Islet precursor cell (in vitro differentiated cells): ENCODE measurements at places on chromosomes 7 and 10.

DNA sequence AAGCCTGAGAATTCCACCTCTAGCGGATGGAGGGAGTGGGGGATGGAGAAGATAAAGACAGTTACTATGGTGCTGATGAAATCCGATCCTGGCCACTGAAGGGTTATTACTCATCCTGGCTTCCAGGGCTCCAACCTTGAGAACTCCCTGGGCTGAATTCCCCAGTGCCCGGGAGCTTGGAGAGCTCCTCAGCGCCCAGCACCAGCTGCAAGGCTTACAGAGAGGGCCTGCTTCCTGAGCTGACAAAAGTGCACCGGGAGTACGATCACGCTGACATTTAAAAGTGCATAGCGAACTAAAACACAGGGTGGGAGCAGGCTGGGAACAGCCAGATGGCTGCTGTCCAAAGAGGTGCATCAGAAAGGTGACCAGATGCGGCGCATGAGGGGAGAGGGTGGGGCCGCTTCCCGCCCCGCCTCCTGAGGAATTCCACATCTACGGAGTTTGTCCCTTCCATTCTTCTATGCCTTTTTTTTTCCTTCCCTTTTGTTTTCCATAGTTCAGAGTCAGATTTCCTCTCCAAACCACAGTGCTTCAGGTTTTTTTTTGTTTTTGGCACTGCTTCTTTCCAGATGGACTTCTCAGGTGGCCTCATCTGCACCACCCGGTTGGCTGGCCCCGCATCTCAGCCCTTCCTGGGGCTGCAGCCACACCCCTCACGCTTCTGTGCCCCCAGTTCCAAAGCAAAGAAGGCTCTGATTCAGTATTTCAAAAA lies 62.4 kb upstream of the MKRN1 start:
- peak; percentile 96 for DNase-seq

DNA sequence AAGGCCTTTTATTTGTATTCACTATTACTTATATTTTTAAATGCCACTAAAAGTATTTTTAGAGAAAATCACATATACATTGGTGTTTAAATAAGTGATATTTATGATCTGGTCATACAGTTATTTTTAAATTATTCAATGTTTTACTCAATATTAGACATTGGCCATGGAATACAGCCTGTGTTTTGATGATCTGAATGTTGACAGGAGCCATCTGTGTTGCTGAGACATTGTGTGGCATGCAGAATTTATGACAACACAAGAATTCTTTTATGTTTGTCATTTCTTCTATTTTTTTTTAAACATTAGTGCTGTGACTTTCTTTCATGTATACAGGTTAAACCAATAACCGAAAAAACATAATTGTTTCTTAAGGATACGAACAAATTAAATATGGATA lies 156.2 kb downstream of the CCSER2 start:
- DNase-seq, result no peak

DNA sequence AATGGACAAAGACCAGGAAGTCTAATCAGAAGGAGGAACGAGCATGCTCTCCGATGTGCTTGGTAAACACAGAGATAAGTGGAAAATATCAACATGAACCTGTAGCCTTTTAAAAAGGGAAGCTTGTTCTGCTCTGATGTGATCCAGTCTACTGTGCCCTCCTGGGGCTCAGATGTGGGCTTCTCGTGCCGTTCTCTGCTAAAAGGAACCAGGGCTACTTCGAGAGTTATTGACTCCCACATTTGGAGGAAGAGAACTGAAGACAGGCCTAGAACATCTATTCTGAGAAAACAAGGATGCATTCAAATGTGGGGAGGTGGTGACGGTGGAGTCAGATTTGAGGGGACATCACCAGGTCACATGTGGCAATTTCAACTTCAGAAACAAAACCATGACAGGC lies 325.4 kb downstream of the GLRX3 start:
- no peak for DNase-seq

- no peak for DNase-seq
Observed at GRCh38 chr7:55360486-55360885, 4.7 kb upstream of the LANCL2 start.

- no peak for DNase-seq
Observed at GRCh38 chr7:103524042-103524907, 78.3 kb upstream of the SLC26A5 start.

GRCh38 chr7:12222889-12223579 lies 11.9 kb downstream of the TMEM106B start:
- no peak for DNase-seq

- peak; percentile 39 for DNase-seq
Observed at GRCh38 chr7:157944051-157944450, 607.2 kb downstream of the DNAJB6 start.

- DNase-seq, result peak; percentile 39
Observed at GRCh38 chr10:46518028-46518725, 38.3 kb downstream of the GPRIN2 start.

DNA sequence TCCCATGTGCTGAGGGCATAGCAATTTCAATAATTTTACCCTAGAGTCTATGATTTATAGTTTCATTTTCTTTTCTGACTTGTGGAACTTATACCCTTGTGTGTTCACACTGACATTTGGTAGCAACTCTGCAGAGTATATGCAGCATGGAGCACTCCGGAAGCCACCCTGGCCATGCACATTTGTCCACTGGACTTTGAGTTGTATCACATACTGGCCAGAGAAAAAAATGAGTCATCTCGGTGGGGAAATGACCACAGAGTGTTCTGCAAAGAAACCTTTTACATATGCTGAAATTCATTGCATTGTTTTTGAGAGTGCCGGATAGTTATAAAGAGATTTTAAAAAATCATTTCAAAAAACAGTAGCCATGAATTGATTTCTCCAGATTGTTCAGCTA lies 164.8 kb upstream of the COBL start:
- no peak for DNase-seq

- no peak for DNase-seq
Observed at GRCh38 chr10:19332304-19332703, 283.7 kb downstream of the MALRD1 start.

- peak; percentile 77 for DNase-seq
Observed at GRCh38 chr7:82443036-82443546, 486 bp downstream of the CACNA2D1 start.

DNA sequence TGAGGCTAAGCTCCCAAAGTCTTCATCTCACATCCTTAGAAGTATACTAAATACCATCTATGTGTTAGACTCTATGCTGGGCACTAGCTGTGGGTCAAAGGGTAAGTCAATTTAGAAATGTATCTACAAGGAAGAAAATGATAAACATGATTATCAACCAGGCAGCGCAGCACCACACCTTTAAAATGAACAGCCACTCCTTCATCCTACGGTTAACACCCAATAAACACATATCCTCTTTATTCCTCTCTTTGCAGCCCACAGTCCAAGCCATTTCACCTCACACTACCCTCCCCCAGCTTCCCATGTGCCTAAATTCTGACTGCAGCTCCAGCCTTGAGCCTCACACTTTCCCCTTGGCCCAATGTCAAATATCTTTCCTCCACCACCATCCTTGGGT lies 362.6 kb downstream of the FGFR2 start:
- DNase-seq, result no peak

- peak; percentile 44 for DNase-seq
Observed at GRCh38 chr10:123991611-123992570, 100.3 kb upstream of the CPXM2 start.

DNA sequence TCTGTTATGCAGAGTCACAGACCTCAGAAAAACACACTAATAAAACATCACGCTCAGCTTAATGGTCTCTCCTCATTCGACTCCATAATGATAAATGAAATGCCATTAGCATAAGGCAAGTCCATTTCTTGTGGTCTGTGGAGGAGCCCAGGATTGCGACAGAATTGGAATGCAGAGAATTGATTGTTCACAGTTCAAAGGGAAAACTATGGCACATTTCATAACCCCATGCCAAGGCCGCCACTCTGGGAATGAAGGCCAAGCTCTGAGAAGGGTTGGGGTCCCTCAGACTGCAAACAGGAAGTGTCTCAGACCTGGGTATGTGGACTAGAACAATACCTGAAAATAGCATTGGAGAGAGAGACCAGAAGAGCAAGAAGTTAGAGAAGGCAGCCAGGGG lies 398.9 kb downstream of the ADRA2A start:
- DNase-seq, result peak; percentile 57

- no peak for DNase-seq
Observed at GRCh38 chr7:142711196-142711595, 38.1 kb upstream of the PRSS1 start.

DNA sequence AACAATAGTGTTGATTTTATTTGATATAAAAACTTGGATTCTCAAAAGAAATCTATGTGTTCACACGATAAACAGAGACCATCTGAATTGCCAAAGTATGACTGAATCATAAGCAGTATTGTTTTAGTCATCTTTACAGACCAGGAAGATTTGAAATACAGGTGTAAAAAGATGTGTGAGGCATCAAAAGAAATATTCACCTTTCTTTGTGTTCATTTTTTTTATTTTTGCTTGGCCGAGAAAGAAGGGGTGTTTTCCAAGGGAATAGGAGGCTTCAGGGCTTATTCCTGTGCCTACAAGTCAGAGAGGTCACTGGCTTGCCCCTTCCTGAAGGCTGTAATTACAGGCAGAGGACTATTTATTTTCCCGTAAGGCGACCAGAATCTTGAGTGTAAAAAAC lies 37.3 kb downstream of the MET start:
- DNase-seq, result no peak

DNA sequence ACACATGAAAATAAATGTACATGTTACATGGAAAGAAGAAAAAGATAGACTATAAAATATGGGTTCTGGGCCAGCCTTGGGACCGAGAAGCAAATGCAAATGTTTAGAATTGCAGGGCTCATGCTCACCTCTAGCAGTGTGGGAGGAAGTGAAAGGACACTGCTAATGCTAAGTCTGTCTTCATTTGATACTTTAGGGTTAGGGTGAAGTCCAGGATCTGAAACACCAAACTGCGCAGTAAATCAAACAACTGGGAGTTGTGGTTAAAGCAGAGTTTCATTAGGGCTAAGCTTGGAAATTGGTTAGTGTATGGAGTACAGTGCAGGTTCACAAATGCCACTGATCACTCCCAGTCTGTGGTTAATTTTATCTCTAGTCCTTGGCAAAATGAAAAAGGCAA lies 73.2 kb upstream of the PDK4 start:
- no peak for DNase-seq

DNA sequence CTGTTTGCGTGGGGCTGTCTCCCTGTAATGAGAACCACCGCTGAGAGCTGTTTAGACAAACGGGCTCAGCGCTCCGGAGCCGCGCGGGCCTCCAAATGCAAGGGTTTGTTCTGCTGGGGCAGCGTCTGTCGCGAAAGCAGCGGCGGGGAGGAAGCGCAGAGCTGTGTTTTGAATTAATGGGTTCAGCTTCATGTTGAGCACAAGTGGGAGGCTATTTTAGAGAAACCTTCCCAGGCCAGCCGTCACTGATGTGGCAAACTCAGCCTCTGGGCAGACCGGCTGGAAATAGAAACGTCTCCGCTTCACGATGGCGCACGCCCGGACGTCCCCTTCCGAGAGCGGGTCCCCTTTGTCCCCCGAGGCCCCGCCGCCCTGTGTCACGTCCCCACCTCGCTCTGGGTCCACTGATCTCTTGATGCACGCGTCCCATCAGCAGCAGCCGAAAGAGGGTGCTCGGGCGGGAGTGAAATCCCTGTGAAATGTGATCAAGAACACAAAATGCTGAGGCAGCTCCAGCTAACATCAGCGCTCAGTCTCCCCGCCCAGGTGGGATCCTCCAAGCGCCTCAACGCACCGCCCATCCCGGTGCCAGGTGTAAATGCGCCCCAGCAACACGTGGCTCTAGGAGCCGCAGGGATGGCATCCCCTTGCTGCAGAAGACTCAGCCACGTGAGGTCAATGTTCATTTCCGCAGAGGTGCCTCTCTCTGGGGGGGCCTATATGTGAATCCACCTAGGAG lies 44.9 kb downstream of the BAMBI start:
- DNase-seq, result peak; percentile 83

- DNase-seq, result no peak
Observed at GRCh38 chr7:71236230-71237105, 104.5 kb downstream of the GALNT17 start.

GRCh38 chr10:52477305-52477704 lies 163.2 kb downstream of the DKK1 start:
- no peak for DNase-seq

GRCh38 chr10:12665501-12665900 lies 316.2 kb downstream of the CAMK1D start:
- DNase-seq, result no peak

- peak; percentile 28 for DNase-seq
Observed at GRCh38 chr10:48235501-48235900, 39.0 kb downstream of the FRMPD2 start.

- DNase-seq, result peak; percentile 75
Observed at GRCh38 chr7:98240961-98241673, 10.9 kb downstream of the TECPR1 start.

DNA sequence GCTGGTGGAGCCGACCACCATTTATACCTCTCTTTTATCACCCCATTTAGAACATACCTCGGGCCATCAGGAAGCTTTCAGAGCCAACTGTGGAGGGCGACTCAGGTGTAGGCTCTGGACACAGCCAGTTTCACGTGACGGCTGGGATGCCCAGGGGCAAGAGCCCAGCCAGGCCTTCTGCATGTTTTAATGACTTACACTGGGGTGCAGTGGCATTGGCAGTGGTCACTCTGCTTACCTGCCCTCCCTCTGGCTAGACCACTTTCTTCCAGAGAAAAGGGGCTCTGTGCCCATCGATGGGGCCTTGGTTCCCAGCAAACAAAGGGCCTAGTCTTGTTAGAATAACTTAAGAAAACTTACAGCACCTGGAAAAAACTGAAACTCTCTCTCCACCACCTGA lies 50.0 kb downstream of the PNLIPRP2 start:
- no peak for DNase-seq

DNA sequence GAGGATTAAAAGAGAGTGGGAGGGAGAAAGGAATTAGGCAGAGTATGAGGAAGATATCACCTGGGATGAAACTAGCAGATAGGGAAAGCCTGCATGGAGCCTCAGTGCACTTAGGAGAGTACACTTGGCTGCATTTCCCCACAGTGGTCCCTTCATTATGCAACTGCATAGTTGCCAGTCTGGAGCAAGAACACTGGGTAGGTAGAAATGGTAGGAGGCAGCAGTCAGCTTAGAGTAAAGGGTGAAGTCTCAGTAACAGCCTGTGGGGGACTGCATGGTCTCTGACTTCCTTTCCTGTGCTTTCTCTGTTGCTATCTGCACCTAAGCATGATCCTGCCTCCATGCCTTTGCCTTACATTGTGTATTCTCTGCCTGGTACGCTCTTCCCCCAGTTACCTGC lies 14.0 kb upstream of the PCGF5 start:
- no peak for DNase-seq

DNA sequence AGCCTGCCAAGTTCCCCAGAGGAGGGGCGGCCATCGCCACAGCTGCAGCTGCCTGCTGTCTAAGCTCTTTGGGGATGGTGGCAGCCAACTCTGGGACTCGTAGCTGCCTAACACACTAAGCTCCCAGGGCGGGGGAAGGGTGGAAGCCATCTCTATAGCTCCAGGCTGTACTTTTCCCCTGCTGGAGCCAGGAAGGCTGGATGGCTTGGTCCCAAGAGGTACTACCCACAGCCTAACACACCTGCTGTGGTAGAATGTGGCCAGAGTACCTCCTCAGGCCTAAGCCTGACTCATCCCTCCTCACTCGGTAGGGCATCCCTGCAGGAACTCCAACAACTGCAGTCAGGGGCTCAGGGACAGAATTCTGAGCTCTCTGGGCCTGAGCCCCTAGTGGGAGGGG lies 151.7 kb upstream of the TAC1 start:
- peak; percentile 59 for DNase-seq
